ENCODE measurements at places on chromosomes 2 and 18.

DNA sequence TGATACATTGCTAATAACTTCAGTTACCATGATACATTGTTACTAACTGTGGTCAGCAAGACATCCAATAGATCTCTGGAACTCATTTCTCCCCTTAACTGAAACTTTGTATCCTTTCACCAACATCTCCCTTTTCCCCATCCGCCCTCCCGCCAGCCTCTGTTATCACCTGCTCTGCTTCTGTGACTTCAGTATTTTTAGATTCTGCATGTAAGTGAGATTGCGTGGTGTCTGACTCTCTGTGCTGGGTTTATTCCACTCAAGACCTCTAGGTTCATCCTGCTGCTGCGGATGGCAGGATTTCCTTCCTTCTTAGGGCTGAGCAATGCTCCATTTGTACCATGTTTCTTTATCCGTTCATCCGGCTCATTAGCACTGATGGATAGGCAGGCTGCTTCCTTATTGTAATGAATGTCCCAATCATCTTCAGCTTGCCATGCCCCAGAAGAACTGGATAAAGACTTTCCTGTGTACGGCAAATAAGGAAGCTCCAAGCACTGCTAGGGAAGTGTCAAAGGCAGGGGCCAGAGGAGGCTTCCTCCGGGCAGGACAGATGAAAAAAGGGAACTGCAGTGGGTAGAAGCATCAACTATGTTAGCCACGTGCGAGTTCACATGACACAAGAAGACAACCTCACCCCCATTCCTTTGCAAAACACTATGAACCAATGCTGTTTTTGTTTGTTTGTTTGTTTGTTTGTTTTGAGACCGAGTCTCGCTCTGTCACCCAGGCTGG lies 113.4 kb downstream of the EIPR1 start:
- DNase-seq = no peak

DNA sequence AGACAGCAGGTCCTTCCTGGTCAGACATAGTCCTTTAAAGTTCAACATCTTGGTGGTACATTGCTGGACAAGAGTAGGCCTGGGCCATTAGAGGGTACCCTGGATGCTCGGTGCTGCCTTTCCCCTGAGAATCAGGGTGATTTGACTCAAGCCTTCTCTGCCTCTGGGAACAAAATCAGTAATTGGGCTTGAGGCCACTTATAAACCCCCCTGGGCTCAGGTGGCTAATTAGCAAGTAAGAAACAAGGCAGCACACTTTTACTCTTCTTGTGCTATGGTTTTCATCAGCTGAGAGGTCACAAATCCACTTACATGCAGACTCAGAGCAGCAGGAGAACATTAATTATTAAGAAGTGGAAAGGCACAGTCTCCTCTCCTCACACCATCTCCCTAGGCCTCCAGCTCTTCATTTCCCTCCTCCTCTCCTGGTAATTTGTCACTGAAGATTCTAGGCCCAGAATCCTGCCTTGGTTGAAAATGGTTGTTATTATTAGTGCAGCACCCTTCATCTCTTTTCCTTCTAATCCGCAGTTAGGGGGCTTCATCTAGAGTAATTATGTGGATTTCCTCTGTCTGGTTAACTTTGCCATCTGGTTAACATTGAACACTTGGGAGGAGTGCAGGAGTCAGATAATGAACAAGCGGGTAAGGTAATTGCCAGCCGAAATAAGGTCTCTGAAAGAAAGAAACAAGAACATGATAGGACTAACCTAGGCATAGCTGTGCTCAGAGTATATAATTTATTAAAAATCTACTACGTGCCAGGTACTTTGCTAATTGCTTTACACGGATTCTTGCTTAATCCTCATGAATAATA lies 29.7 kb upstream of the CASP10 start:
- DNase-seq = no peak

DNA sequence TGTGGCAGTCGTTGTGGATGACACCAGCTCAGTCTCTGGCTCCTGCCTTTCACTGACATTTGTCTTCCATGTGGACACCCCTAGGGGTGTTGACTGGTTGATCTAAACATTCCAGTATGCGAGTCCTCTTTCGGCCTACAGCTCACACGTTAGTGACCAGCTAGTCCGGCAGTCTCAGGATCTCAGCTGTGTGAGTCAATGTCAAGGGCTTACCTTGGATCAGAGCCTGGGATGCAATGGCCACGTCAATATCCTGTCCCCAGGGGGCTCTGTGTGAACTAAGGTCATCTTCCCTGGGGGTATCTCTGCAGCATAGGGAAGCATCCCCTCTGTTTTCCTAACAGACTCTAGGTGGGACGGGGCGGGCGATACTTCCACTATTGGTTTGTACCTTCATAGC lies 35.1 kb upstream of the YWHAQ start:
- DNase-seq = no peak

- peak; percentile 81 for DNase-seq
These were observed 572 bp upstream of the ZNF516 start for GRCh38 chr18:76495435-76496193.

GRCh38 chr18:3481696-3482210 lies 31.8 kb downstream of the TGIF1 start:
- DNase-seq = peak; percentile 52

GRCh38 chr2:239832490-239833268 lies 192.5 kb downstream of the NDUFA10 start:
- no peak for DNase-seq

DNA sequence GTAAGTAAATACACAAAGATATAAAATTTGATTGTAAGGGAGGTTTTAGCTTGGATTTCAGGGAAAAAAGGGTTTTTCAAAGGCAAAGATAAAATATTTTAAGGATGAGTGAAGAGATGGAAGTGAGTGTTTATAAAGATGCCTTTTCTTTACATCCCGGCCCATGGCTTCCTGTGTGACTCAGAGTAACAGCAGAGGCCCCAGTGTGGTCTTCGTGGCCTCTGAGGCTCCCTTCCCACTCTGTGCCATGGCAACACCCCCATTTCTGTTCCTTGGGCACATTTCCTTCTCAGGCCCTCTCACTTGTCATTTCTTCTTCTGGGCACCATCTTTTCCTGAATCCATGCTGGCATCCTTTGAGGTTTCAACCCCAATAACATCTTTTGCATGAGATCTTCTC lies 92.6 kb upstream of the TMEM18 start:
- DNase-seq = no peak

- no peak for DNase-seq
These were observed 8.5 kb downstream of the STAM2 start for GRCh38 chr2:152167065-152167464.

- no peak for DNase-seq
These were observed 80.3 kb downstream of the ZFP36L2 start for GRCh38 chr2:43146083-43146482.

DNA sequence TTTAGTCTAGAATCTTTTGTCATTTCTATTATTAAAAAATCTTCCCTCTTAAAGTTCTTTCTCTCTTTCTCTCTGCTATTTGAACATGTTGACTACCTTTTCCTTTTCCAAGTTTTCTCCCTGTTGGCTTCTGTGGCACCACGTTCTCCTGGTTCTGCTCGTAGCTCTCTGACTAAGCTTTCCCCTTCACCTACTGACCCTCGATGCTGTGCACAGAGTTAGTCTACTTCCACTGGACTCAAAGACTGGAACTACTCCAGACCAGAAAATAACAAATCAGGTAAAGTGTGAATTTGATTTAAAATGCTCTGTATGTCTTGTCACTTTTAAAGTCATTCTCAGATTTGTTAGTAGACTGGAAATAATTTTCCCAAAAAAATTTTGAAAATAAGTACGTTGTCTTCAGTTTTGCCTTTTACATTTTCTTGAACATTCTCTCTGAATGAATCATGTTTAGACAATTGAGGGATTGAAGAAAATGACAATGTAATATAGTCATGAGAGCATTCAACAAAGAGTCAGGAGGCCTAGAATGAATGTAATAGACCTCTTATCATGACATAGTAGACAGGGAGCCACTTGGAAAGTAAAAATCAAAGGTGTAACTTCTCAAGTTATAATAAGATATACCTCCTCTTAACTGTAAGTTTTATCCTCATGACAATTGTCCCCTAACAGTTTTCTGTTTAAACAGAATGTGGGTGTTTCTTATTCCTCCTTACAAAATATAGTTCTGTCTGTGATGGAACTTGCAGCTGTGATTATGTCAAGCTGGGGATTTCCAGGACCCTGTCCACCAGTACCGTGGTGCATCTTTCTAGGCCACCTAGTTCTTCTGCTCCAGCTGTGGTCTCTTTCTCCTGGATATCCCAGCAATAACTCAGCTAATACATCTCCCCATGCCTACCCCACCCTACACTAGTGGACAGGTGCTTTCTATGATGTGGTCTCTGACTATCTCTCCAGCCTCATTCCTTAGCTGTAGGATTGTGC lies 25.5 kb downstream of the ITPRID2 start:
- DNase-seq = no peak

GRCh38 chr18:24027156-24027827 lies 12.7 kb downstream of the TTC39C start:
- DNase-seq = no peak
